ENCODE measurements at places on chromosomes 6 and 20.

- no peak for DNase-seq
These were observed 295.1 kb upstream of the CDYL start for GRCh38 chr6:4480788-4481735.

- DNase-seq = no peak
These were observed 53.0 kb upstream of the RALY start for GRCh38 chr20:33940666-33941065.

- no peak for DNase-seq
These were observed 202.6 kb downstream of the DTNBP1 start for GRCh38 chr6:15460110-15460727.

DNA sequence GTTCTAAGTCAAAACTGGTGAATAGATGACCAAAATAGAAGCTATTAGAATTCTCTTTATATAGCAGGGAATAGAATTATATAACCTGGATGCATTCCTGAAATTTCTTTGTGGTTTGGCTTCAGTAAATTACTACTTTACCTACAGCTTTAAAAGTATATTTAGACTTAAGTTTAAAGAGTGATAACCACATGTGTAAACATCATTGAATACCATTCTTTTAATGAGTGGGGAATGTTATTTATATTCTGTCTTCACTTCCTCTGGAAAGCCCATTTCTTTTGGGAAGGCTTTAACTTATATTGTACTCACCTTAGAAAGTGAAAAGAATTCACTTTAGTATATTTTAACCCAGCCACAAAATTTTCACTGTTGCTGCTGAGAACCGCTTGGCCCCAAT, 39.1 kb downstream of the PLEKHG1 start:
- no peak for DNase-seq

DNA sequence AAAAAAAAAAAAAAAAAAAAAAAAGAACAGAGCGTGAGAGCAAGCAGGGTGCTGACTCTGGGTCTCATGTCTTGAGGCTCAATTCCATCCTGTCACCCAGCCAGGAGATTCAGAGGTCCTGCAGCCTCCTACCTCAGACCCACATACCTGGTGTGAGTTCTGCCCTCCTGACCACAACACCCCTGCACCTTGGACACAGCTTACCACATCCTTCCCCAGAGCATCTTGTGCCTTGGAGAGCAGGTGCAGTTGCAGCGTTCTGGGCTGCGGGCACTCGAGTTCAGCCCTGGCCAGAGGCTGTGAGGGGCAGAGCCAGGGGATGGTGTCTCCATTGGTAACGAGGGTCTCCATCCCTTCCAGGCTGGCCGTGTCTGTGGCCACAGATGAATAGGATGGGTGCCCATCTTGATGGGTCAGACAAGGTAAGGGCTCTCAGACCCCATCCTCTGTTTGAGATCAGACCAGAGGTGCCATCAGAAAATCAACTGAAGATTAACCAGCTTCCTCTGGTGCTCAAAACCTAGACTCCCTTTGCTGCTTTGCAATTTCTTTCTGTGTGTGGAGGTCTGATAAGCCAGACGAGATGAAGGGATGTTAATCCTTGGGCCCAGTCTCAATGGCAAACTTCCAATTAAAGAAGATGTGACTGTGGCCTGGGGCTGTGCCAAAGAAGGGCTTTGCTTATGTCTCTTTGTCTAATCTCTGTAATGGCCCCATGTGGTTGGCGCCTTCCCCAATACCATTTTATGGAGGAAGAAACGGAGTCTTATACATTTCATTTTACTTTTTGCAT, 14.7 kb upstream of the ZNF831 start:
- no peak for DNase-seq

GRCh38 chr6:12973386-12973785, 256.8 kb downstream of the PHACTR1 start:
- DNase-seq = no peak

DNA sequence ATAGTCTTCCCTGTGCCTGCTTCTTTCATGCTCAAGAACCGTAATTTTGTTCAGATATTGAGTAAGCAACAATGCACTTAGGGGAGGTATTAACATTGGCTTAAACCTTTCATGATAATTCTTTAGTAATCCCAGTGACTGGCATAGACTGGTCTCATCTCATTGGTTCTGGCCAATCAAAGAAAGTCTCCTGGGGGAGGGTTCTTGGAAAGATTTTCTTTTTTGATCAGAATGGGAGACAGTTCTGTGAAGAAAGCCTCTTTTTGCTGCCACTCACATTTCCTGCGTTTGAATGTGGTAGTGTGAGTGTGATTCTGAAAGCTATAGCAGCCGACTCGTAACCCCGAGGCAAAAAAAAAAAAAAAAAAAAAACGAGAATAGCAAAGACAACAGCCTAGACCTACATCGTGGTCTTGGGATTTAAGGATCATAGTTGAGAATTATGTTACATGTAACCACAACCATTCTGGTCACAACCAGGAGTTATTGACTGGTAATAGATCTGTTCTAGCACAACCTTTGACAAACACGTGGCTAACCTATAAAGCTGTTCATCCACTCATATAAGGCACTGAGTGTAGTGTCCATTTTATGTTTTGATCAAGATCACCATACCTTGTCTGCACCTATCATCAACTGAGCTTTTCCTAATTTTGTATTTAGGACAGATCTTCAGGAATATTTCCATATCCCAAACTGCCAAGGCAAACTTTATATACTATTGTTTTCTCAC, 15.1 kb upstream of the TMEM217 start:
- no peak for DNase-seq

DNA sequence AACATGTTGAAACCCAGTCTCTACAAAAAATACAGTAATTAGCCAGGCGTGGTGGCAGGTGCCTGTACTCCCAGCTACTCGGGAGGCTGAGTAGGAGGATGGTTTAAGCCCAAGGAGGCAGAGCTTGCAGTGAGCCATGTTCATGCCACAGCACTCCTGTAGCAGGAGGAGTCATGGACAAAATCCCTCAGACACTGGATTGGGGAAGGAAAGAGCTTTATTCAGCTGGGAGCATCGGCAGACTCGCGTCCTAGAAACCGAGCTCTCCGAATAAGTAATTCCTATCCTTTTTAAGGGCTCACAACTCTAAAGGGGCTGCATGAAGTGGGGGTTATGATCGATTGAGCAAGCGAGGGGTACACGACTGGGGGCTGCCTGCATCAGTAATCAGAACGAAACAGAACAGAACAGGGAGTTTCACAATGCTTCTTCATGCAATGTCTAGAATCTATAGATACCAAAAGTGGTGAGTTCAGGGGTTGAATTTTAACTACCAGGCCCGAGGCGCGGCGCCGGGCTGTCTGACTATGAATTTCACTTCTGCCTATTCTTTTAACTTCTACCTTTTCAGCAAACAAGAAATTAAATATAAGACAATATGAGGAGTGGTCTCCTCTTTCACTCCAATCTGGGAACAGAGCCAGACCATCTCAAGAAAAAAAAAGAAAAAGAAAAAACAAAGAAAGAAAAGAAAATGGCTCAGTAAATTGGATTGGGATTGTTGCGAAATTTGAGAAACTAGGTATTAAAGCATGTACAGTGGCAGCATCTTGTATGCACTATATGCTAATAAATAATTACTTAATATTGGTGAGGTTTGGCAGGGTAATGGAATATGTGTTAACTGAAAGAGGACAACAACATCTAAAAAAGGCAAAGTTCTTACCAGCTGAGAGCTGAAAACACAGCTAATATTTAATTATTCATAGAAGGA, 23.6 kb downstream of the HMGN4 start:
- DNase-seq = no peak

DNA sequence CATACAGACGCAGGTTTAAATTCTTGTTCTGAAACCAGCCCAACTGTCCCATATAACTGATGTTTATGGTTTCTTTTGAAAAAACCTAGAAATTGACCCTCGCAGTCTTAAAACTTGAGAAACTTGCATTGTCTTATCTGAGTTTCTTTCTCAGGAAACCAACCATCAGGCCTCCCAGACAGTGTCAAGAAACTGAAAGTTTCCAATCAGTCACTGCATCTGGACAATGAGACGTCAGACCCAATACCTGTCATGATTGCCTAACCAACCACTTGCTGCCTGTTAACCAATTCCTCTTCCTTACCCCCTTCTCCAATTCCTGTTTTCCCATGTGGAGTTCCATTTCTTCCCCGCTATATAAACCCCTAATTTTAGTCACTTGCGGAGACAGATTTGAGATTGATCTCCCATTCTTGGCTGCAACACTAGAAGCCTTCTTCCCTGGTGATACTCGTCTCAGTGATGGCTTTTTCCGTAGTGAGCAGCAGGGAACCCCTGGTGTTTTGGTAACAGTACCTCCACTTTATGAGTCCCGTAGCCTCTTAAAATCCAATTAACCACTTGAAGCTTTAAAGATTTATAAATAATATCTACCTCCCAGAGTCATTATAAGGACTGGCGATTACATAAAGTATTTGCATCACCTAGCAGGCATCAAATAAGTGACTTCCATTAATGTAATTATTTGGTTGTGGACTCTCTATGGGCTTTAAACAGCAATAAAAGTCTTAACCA, 49.3 kb downstream of the GPR63 start:
- no peak for DNase-seq
